ENCODE measurements at places on chromosomes 1 and 21. TPM values are rescaled to one million over a fixed set of nuclear protein-coding genes. Genes with fewer than 3 reads are reported as not detected.

Gene ATP1A2
- 2.6 TPM for total RNA-seq

Gene CNIH3
- 2.5 TPM for total RNA-seq

Gene SPRR2G
- not detected for total RNA-seq

Gene RHOC
- 617 TPM for total RNA-seq

Data from mucosa of descending colon (tissue), 3 donors.